ENCODE measurements at places on chromosomes 16 and 17. TPM values are rescaled to one million over a fixed set of nuclear protein-coding genes. Genes with fewer than 3 reads are reported as not detected.
A peak's percentile ranks its signal among the peaks of the same experiment; 100 is the strongest.

DNA sequence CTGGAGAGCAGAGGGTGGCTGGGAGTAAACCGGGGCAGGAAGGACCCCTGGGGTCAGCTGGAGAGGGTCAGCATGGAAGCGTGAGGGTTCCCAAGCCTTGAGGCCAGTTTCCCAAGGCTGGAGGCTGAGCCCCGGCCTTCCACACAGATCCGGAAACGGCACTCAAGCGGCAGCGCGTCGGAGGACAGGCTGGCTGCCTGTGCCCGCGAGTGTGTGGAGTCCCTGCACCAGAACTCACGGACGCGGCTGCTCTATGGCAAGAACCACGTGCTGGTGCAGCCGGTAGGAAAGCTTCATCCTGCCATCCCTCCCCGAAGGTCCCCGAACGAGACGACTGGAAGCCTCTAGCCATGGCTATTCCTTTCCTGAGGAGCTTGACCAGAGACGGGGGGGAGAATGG is 26.0 kb downstream of the SGSM2 start:
- no peak for DNase-seq

Gene HOXB6
- 196 TPM for total RNA-seq

Gene SLX1B
- total RNA-seq = 48.3 TPM

- no peak for DNase-seq
Observed at GRCh38 chr17:72354071-72354470, 233.3 kb downstream of the SOX9 start.

- no peak for DNase-seq
Observed at GRCh38 chr16:84044118-84044488, 1.5 kb upstream of the SLC38A8 start.

Gene TBC1D3B
- total RNA-seq = 7.4 TPM

GRCh38 chr16:88382491-88383400 is at the start of gene ZNF469:
Gene ZNF469, plus strand, starts transcription at chr16:88382959. Its CDS starts 44,512 bp downstream, at chr16:88427471.
- no peak for DNase-seq

- no peak for DNase-seq
Observed at GRCh38 chr17:80034791-80035686, 633 bp downstream of the TBC1D16 start.

Gene IGFALS
- total RNA-seq = 0.10 TPM

DNA sequence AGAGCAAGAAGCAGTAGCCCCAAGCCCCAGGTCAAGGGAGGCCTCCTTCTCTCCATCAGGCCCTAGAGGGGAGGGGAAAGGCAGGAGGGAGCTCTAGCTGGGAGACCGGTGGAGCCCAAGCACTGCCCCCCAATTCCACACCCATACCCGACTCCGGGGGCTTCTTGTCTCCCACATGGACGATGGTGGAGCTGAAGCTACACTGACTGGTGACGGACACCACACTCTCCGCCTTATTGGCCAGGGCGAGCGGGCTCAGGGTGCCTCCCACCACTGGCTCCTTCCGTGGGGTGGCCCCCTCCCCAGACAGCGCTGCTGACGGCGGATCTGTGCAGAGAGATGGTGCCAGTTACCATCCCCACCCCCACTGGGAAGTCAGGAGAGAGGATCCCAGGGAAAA is 6.4 kb downstream of the PER1 start:
- DNase-seq = no peak

- DNase-seq = peak; percentile 90
Observed at GRCh38 chr17:42266918-42267766, 9.0 kb downstream of the STAT5B start.

- no peak for DNase-seq
Observed at GRCh38 chr16:19716183-19716582, 1.8 kb downstream of the KNOP1 start.

Gene OR1E1
- not detected for total RNA-seq

GRCh38 chr16:75263963-75264445 is 12.6 kb upstream of the BCAR1 start:
- DNase-seq = no peak

Gene ATP2A3
- 29.7 TPM for total RNA-seq

- no peak for DNase-seq
Observed at GRCh38 chr16:16118337-16118736, 105.0 kb downstream of the ABCC6 start.

Data from Panc1 (cell line).